ENCODE measurements at places on chromosomes 5 and 9.

- no peak for DNase-seq
Observed at GRCh38 chr5:56406838-56407237, 173.7 kb upstream of the ANKRD55 start.

- no peak for DNase-seq
Observed at GRCh38 chr5:149149942-149150341, 8.6 kb downstream of the ABLIM3 start.

DNA sequence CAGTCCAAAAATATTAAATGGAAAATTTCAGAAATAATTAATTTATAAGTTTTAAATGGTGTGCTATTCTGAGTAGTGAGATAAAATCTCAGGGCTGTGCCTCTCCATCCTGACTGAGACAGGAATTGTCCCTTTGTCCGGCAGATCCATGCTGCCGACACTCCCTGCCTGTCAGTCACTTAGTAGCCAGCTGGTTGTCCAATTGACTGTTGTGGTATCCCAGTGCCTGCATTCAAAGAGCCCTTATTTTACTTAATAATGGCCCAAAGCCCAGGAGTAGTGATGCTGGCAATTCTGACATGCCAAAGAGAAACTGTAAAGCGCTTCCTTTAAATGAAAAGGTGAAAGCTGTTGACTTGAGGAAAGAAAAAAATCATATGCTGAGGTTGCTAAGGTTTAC lies 157.5 kb downstream of the ENC1 start:
- DNase-seq, result no peak

DNA sequence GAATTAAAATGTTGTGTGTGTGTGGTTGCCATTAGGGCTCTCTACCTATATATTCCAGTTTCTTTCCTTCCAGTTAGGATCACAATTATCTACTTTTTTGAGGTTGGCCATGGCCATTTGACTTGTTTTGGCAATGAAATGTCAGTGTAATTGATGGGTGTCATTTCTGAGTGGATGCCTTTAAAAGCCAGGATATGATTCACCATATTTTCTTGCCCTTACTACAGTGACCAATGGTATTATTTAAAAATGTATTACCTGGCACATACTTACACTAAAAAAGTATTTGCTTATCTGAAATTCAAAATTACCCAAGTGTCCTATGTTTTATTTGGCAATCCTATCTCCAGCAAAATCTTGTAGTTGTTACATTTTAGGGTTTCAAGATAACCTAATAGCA lies 258.7 kb upstream of the ACTBL2 start:
- no peak for DNase-seq

DNA sequence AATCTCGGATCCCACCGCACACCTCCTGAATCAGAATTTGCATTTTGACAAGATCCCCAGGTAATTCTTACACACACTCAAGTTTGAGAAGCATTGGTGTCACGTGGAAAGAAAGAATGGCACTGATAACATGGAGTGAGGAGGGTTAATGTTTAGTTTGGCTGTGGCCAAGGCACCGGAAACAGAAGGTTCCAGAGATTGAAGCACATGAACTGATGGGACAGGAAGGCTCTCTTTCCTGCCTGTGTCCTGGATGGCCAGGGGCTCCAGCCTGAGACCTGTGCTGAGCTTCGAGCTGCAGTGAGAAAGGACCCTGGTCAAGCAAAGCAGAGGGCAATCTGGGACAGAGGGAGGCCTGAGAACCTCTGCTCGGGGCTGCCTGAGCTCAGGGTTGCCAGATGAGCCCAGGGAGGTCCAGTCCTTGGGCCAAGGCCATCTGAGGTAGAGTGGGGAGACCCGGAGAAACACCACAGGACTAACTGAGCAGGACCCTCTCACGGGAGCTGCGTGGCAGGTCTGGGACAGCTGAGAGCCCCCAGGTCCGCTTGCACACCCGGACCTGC lies 27.3 kb downstream of the AFAP1L1 start:
- DNase-seq, result no peak

All from cerebellum (tissue), 4 donors.